Stimulated activated CD4-positive, alpha-beta T cell treated with anti-CD3 and anti-CD28 coated beads, Interleukin-1b, Interleukin-23, amount 100 ng/mL, for 1 hour (primary cell): ENCODE measurements at places on chromosomes 7 and 10.
A peak's percentile ranks its signal among the peaks of the same experiment; 100 is the strongest.

DNA sequence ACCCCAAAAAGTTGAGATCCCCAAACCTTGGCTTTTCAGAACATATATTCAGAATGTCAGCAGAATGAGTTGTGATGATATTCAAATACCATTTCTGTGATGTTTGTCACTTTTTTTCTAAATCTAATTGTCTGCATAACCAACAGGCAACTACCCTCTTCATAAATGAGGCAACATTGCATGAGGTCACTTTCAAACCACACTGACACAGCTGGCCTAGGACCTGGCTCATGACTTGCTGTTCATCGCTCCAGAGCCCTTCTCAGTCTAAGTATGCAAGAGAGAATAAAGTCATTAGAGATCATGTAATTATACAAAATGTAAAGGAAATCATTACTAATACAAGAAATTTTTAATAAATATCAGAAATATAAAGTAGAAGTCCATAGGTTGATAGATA is 681.9 kb downstream of the GRM8 start:
- no peak for DNase-seq

GRCh38 chr10:77602231-77602912 is 35.2 kb downstream of the KCNMA1 start:
- no peak for DNase-seq

GRCh38 chr10:103842605-103843004 is 12.8 kb downstream of the SH3PXD2A start:
- no peak for DNase-seq

- no peak for DNase-seq
Observed at GRCh38 chr10:133058331-133059092, 29.2 kb upstream of the ADGRA1 start.

DNA sequence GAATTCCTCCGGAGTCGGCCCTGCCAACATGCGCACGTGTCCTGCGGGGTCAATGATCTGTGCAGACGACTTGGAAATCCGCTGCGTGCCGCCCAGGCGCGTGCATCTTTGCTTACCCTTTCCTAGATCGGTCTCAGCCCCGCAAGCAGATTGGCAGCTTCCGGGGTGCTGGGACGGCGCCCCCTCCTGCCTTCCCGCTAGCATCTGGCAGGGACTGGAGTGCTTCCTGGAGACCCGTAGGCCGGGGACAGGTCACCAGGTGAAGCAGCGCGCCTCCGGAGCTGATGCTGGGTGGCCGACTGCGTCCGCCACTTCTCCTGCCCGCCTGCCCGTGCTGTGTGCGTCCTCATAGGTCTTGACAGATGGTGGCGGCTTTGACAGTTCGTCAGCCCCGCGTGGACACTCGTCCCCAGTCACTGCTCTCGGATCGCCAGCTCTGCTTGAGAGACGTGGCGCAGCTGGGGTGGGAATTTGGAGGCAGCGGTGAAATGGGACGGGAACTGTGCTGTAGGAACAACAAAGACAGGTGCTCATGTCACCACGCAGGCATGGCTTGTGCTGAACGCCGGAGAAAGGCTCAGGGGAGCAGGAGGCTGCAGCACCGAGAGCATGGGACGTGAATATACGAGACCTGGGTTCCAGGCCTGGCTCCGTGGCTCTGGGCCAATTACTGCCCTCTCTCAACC is 21.9 kb upstream of the KCNK18 start:
- peak; percentile 14 for DNase-seq

DNA sequence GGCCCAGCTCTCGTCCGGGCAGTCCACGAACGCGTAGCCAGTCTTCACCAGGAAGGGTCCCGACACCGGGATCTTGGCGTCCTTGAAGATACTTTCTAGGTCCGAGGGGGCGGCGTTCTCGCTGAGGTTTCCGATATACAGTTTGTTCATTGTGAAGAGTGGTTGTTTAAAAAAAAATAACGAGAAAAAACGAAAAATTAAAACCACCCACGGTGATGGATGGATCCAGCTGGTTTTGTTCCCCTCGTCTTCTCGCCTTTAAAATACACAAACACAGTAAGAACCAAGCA is 385 bp downstream of the IGF2BP3 start:
- DNase-seq = no peak

GRCh38 chr7:95432606-95433005 is 2.2 kb downstream of the PON2 start:
- DNase-seq = no peak

GRCh38 chr10:15035385-15036301 is 8.1 kb upstream of the OLAH start:
- no peak for DNase-seq

- DNase-seq = no peak
Observed at GRCh38 chr10:103776878-103777591, 78.3 kb downstream of the SH3PXD2A start.

DNA sequence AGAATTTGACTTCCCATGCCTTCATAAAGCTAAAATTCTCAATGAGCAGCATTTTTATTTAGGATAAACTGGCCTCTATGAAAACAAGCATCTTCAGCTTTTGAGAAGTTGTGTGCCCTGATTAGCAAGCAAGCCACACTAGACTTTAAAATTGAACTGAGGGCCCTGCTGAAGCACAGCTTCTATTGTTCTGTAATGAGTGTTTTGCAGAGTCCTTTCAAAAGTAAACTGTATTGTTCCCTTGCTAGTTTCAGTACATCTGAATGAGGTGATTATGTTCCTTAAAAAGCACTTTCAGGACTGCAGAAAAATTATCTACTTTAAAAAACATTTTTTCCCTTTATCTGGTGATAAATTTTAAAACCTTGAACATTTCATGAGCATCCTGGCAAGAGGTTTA is 113.3 kb upstream of the PRPS1L1 start:
- no peak for DNase-seq

DNA sequence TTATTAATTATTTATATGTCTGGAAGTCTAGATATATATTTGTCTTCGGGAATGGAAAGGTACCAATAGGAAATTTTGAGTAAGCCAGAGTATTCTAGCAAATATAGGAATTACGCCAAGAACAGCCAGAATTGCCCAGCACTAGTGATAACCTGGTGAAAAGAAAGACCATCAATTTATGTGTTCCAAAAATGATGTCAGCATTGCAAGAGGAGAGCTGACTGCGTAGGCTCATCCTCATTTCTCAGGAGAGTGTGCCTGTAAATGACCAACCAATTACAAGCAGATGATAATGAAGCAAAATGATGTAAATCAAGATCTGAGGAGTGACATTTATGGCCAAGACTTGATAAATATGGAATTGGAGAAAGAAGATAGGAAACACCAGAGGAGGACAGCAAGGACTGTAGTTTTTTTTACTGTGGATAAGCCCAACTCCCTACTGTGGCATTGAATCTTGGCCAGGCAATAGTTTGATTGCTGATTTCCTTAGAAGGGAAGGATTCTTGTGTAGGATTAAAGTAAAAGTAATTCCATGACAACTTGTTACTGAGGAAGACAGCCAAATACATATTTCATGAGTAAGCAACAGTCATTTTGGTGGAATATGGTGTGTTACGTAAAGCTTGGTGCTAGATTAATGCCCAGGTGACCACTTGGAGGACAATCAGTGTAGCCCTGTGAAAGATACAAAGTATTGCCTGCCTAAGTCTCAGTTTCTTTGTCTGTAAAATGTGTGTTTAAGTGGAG is 590.8 kb downstream of the AUTS2 start:
- no peak for DNase-seq

- DNase-seq = no peak
Observed at GRCh38 chr10:74987339-74988053, 124.0 kb upstream of the SAMD8 start.

- no peak for DNase-seq
Observed at GRCh38 chr10:128062331-128062880, 63.8 kb downstream of the MKI67 start.

GRCh38 chr7:70631718-70632117 is 500.2 kb upstream of the GALNT17 start:
- DNase-seq = no peak

- DNase-seq = no peak
Observed at GRCh38 chr10:44908936-44909630, 2.1 kb upstream of the TMEM72 start.

GRCh38 chr7:26049081-26049480 is 102.9 kb upstream of the NFE2L3 start:
- no peak for DNase-seq

- DNase-seq = no peak
Observed at GRCh38 chr10:5959142-5959541, 18.2 kb downstream of the IL15RA start.

GRCh38 chr10:62386356-62387320 is 12.5 kb downstream of the ZNF365 start:
- DNase-seq = no peak

DNA sequence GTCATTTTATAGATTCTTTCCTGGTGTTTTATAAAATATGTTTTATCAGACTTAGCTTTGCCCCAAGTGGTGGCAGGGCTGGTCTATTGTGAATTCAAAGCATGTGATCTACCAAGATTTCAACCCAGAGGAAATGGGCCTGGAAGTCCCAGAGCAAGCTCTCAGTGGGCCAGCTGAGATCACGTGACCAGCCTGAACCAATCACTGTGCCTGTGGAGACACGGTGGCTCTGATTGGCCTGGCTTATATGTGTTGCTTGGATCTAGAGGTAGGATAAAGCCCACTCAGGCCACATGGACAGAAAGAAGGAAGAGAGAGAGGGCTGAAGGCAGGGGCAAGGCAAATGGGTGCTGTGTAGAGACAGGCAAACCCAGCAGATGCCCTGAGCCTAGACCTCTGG is 65.5 kb upstream of the GATA3 start:
- no peak for DNase-seq

DNA sequence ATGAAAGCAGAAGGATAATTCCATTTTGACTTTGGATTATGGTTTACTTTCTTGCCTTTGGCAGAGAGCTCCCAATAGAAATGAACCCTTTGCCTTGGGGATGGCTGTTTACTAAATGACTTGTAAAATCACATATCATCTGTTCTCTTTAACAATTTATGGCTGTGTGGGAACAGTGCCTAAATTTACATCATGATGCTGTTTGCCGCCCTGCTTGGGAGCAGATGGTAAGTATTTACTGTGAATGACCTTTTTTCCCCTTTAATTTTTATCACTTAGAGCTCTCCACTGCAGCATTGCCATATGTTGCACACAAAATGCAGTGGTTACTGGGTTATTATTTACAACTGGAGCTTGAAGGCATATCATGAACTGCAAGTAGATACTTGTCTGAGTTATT is 13.4 kb downstream of the HEPACAM2 start:
- DNase-seq = no peak

- DNase-seq = no peak
Observed at GRCh38 chr7:149743476-149744255, 29.7 kb downstream of the ZNF467 start.

- DNase-seq = no peak
Observed at GRCh38 chr7:44211126-44211675, 10.4 kb downstream of the YKT6 start.

DNA sequence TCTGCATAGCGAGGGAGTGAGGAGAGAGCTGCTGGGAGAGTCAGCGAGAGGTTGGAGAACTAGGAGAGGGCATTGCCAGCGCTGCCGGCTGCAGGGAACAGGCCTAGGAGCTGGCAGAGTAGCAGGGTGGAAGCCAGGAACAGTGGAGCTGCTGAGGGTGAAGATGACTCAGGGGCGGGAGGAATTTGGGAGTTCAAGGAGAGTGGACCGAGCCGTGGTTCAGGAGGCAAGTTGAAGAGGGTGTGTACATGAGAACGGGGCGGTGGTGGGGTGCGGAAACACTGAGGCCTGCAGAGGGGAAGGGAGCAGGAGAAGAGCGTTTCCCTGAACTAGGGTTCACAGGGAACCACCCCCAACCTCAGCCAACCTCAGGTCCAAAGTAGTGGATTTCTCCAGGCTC is 31.5 kb downstream of the HIF1AN start:
- DNase-seq = no peak

DNA sequence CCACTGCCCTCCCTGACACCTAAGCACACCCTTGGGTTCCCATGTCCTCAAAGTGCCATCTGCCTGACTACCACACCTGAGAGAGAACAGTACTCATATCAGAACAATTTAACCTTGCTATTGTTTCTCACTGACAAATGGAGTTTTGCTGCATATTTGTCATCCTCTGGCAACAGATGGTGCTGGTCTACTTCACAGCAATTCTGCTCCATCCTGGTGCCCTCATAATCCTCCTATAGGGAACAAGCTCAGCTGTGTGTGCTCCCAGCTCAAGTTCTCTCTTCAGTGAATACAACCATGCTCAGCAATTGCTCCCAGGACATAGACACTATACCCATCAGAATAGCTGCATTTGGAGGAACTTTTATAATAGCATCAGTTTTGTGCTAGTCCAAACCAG is 32.8 kb upstream of the ITGB1 start:
- no peak for DNase-seq

DNA sequence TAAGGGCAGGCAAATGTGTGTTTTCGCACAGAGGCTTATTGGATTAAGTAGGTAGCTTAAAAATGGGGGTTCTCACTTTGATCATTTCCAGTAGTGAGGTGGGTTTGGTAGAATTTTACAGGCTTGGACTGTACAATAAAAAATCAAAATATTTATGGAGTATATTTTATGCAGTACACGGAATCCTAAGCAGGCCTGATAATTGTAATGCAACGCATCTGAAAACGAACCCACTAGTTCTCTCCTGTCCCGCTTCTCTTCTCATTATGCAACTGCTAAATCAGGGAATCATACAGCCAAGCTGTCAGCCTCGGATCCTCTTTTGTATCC is 377 bp upstream of the POLR1F start:
- DNase-seq = no peak

GRCh38 chr10:47247148-47248059 is 52.6 kb upstream of the GDF10 start:
- no peak for DNase-seq

DNA sequence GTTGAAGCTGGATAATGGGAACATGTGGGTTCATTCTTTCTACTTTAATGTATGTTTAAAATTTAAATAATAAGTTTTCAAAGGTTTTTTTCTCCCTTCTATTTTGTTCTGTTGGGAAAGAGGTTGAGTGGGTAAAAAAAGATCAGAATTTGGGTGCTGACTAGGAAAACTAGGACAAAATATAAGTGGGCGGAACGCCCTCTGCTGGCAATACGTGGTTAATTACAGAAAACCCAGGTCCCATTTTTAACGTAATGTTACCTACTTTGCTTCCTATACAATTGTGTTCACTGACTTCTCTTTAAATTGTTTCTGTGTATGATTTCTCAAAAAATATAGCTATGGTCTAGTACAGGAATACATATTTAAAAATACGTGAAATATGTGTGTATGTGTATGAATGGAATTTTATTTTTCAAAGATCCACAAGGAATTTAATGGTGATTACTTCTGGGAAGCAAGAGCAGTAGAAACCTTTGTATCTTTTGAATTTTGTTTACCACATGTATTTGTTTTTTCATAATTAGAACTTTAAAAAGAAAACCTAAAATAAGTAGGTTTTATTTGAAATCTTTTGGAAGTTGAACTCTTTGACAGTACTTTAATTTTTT is 8.7 kb downstream of the ECD start:
- DNase-seq = peak; percentile 18
